CD4-positive, CD25-positive, alpha-beta regulatory T cell (primary cell): ENCODE measurements at places on chromosomes 7 and 10. TPM values are rescaled to one million over a fixed set of nuclear protein-coding genes. Genes with fewer than 3 reads are reported as not detected.

UNC5B gene
- not detected for polyA plus RNA-seq

SPDYE2 gene
- 0.19 TPM for polyA plus RNA-seq

CALHM1 gene
- not detected for polyA plus RNA-seq

OR2A25 gene
- polyA plus RNA-seq = not detected

ARHGEF5 gene
- polyA plus RNA-seq = 1.6 TPM

DRGX gene
- polyA plus RNA-seq = not detected

SLC13A1 gene
- polyA plus RNA-seq = not detected

PPP1R17 gene
- not detected for polyA plus RNA-seq

MSMB gene
- not detected for polyA plus RNA-seq

C7orf57 gene
- polyA plus RNA-seq = not detected
